ENCODE measurements at places on chromosomes 11 and 22.

DNA sequence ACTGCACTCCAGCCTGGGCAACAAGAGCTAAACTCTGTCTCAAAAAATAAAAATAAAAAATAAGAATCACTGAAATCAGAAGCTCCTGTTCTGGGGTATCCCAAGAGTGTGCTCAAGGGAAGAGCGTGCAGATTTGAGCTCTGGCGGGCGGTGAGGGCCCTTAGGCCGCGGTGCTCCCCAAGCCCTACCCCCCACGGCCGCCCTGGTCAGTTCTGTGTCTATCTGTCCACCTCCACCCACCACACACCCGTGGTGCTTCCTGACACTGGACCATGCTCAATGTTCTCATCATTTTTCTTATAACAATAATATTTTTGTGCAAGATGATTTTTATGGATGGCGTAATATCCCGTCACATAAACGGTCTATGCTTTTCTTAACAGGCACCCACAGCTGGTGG lies 71.1 kb downstream of the RTL6 start:
- DNase-seq = no peak

- DNase-seq = no peak
These were observed 1.3 kb upstream of the PARVG start for GRCh38 chr22:44179196-44179988.

GRCh38 chr11:104541701-104542100 lies 356.6 kb downstream of the CASP12 start:
- DNase-seq = no peak

GRCh38 chr11:10478066-10478465 lies 23.0 kb downstream of the AMPD3 start:
- no peak for DNase-seq

DNA sequence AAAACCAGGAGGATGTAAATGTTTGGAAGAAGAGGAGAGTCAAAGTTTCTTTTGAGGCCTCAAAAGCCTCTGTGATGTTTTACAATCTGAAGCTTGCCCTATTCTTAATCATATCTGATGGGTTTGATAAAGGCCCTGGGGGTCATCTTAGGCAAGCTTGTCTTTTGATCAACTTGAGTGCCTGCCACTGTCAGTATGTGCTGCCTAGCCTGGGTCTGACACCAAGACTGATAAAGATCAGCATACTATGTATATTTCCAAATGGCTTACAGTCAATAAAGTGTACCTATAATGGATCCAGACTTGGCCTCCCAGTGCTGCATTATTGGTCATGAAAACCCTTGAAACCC lies 12.7 kb downstream of the EHF start:
- DNase-seq = no peak

DNA sequence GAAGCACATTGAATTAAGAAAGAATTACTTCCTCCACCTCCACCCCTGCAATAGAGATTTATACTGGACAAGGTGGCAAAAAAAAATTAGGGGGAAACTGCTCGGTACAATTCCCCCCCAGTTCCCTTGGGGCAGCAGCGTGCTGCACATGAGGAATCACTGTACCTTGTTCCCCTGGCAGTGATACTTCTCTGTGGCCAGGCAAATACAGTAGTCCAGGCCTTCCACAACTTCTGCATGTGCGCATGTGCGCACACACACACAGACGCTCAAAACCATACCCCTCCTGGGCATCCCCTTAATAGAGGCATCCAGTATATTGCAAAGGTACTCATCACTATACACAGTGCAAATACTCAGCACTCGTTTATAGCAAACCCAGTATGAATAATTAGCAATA lies 68.9 kb downstream of the ARFGAP2 start:
- no peak for DNase-seq

- no peak for DNase-seq
These were observed 28.1 kb downstream of the ME3 start for GRCh38 chr11:86644291-86644690.

GRCh38 chr22:17808693-17809403 lies 34.6 kb upstream of the BID start:
- no peak for DNase-seq

DNA sequence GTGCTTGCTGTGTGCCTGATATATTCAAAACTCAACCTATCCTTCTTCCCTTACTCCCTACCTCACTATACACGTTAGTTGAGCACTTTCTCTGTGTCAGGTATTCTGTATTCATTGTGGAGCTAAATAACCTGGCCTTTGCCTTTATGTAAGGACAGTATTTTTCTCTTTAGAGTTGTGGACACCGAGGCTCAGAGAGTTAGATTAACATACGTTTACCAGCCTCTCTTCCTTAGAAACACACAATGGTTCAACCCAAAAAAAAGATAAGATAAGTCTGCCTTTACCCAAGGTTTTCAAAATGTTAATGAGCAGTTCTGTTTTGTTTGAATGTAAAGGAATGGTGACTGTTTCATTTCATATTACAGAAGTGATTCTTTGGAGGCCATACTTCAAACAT lies 45.0 kb downstream of the CBL start:
- no peak for DNase-seq

DNA sequence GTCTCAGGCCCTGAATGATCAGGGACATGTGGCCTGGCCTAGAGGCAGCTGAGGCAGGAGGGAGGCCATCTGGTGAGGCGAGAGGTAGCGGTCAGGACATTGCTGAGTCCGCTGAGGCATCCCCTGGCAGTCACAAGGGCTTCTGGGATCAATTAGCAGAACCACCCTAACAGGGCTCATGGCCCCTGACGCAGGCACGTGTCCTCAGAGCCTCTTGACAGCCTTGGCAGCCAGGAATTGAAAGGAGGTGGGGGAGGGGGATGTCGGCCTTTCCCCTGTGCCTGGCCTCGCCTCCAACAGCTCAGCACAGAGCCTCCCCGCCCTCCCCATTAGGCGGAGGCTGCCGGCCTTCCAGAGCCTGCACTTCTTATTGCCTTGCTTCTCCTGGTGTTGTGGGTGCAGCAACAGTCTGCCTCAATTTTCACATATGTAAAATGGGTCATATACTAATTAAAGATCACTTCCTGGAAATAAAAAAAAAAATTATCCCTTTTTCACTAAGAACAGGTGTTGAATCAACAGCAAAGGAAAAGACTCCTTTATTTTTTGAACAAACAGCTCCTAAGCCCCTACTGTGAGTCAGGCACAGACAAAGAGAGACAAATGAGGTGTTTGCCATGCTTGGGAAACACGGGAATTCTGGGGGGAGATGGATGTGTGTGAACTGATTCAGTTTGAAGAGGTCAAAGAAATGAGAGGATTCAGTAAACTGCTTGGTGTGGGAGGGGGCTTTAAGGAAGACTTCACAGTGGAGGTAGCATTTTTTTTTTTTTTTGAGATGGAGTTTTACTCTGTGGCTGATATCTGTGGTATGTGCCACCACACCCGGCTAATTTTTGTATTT lies 55.3 kb downstream of the NFAM1 start:
- no peak for DNase-seq

DNA sequence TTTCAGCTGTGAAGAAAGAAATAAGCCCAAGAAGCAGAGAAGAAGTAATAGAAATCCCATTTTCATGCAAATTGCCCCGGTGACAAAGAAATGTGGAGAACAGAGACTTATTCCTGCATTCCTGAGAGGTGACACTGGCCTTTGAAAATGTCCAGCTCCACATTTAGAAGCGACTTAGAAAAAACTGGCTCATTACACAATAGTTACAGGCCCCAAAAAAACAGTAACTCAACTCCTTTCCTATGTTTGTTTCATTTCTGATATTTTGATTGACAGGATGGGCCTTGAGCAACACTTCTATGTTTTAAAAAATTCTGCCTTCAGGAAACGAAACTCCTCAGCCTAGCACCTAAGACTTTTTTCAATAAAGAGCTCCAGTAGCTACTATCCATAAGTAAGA lies 726.9 kb upstream of the TENM4 start:
- no peak for DNase-seq

GRCh38 chr11:104965735-104966134 lies 2.6 kb downstream of the CASP4 start:
- no peak for DNase-seq

DNA sequence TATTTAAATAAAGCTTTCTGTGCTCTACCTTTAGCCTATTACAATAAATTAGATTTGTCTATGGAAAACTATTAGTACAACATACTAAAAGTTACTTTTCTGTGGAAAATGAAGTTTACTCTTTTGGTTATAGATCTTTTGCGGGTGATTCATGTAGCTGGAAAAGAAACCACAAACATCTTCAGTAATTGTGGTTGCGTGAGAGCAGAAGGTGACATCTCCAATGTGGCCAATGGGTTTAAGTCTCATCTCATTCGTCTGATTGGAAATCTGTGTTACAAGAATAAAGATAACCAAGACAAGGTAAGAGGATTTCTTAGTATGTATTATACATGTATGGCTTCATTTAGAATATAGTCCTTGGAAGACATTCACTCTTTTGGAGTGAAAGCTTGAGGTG lies 68.6 kb downstream of the ATXN10 start:
- no peak for DNase-seq

- DNase-seq = no peak
These were observed 119.4 kb upstream of the MTMR2 start for GRCh38 chr11:96043291-96043690.

DNA sequence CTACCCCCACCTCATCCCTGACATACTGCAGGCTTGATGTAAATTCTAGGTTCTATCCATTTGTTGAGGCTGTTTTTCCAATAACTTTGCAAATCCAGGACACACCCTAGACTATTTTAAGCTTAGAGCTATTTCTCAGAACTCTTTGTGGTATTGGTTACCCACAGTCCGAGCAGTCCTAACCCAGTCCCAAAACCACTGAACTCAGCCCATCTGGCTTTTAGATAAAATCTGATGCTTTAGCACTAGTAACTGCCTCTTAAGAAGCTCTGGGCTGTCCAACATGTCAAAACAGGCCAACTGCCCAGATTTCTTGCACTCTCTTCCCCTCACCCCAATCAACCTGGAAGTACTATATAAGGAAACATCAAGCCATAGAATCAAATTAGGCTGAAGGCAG lies 344.4 kb upstream of the CADM1 start:
- DNase-seq = no peak

DNA sequence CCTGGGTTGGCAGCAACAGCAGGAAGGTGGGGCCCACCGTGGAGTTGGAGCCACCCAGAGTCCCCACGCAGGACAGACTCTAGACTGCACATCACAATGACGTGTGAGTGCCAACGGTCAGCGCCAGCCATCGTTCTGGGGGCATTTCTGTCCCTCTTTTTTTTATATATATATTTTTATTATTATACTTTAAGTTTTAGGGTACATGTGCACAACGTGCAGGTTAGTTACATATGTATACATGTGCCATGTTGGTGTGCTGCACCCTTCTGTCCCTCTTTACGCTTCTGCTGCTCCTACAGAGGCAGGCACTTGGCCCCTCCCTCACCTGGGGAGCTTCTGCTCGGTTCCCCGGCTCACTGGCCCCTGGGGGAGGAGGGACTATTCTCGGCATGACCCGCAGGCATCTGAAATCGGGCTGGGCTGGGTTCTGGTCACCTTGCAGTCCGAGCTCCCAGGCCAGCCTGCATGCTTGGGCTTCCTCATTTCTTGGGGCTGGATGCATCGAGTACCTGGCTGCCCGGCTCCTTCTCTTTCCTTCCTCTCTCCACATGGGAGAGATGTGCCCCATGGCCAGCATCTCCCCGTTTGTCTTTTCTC lies 787.4 kb downstream of the TBC1D22A start:
- no peak for DNase-seq

DNA sequence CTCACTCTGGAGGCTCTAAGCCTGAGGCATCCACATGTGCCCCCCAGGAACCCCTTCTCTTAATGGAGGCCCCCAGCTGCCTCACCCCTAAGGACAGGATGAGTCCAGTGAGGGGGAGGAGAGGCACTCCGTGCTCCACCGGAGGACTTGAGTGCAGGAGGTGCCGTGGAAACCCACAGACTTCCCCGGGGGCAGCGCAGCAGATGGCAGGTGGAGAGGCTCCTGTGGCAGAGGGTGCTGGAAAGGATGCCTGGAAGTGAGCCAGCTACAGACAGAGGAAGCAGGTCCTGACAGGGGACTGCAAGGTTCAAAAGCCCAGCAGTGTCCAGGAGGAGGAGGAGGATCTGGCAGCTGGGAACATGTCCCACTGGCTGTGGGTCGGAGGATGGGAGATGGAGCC lies 1384.0 kb downstream of the TBC1D22A start:
- no peak for DNase-seq

- DNase-seq = no peak
These were observed 13.1 kb downstream of the IFT27 start for GRCh38 chr22:36762687-36763260.

- peak; percentile 70 for DNase-seq
These were observed 848 bp upstream of the PTPRCAP start for GRCh38 chr11:67438158-67438902.

GRCh38 chr11:129416080-129416820 lies 40.6 kb downstream of the BARX2 start:
- DNase-seq = no peak

GRCh38 chr11:111814106-111814505 lies 47.9 kb upstream of the PPP2R1B start:
- DNase-seq = no peak

- no peak for DNase-seq
These were observed 26.0 kb downstream of the SLC22A6 start for GRCh38 chr11:62958547-62959421.

DNA sequence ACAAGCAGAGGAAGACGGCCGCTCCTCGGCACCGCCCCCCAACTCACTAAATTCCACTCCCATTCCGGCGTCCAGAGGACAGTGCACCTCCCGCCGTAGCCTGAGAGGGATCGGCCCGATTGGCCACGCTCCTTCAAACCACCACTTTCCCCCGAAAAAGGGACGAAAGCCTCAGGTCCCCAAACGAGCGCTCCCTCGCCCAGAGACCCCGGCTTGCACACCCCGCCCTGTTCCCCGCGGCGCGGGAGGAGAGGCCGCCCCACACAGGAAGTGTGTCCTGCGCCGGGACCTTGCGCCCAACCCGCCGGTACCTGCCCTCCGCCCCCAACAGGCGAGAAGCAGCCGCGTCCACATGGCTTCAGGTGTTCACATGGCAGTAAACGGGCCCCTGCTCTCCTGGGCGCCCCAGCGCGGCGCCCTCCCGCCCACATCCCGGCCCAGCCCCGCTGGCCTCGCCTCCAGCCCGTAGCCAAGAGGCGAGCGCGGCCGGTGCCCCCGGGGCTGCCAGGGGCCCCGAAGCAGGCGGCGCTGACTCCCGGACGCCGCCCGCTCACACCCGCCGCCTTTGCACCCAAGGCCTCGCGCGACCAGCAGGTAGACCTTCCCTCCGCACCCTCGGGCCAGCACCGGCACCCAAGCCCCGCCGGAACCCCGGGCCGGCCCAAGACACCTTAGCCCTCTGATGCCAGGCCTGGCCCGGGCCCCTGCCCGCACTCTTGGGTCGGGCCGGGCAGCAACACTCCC lies 849 bp downstream of the TCF20 start:
- DNase-seq = peak; percentile 64

GRCh38 chr11:80613655-80614054 lies 1172.8 kb upstream of the TENM4 start:
- DNase-seq = no peak

GRCh38 chr22:28830441-28830840 lies 30.1 kb upstream of the XBP1 start:
- no peak for DNase-seq
